ENCODE measurements at places on chromosomes 5 and 9.

- DNase-seq = no peak
Measured at GRCh38 chr5:122442938-122443337, 130.9 kb downstream of the SNCAIP start.

DNA sequence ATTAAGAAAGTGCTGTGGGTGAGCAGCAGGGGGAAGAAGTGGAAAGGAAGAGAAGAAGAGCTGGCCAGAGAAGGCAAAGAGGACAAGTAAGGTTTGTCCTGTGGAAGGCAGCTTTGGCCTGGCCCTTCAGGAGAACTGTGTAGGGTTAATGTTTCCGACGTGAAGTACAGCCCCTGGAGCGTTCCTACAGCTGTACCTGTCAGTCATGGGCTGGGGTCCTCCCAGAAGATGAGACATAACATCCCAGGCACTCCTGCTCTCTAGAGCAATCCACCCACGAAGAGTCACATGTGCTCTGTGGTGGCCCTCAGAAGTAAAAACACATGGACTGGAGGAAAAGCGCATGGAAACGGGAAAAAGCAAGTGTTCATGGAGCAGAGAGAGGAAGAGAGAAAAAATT is 237.4 kb downstream of the CAAP1 start:
- DNase-seq = no peak

- no peak for DNase-seq
Measured at GRCh38 chr9:35643046-35643445, 7.7 kb downstream of the SIT1 start.

GRCh38 chr5:137462816-137463520 is 36.2 kb downstream of the SPOCK1 start:
- no peak for DNase-seq

DNA sequence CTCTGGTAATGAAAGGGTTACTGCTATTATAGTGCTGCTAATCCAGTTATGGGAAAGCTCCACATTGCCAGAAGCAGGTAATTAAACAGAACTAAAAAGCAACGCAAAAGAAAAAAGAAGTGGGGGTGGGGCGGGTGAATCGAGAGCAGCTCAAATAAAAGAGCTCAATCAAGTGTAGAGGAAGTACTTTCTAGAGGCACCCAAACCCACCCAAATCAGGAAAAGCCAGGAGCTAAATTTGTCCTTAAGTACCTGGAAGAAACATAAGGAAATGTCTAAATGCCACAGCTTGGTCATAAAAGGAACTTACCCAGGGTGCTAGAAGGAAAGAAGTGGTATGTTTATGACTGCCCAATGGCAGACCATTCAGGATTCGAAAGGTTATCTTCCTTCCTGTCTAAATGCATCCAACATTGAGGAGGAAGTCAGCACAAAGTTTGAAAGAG is 2.4 kb upstream of the RNF145 start:
- no peak for DNase-seq

- peak; percentile 83 for DNase-seq
Measured at GRCh38 chr9:129139233-129139992, 28.2 kb downstream of the PTPA start.

- DNase-seq = no peak
Measured at GRCh38 chr9:81844131-81844567, 84.1 kb upstream of the SPATA31D4 start.

- DNase-seq = no peak
Measured at GRCh38 chr5:96821260-96821916, 13.6 kb upstream of the ERAP1 start.

- DNase-seq = no peak
Measured at GRCh38 chr5:16957304-16958196, 21.5 kb upstream of the MYO10 start.

DNA sequence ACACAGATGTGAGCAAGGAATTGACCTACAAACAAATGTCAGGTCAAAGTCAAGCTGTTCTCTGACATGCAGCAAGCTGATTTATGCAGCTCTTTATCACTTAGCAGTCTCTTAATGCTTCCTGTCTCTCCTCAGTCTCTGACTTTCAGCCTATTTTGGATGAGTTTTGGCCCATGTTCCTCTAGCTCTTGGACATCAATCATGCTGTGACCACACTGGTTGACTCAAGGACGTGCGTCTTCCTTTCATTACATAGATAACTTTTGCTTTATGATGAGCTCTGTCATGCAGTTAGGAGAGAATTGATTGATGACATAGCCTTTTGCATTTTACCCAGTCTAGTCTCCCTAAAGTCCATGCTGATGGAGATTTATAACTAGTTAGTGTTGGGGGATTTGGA is 9.4 kb upstream of the REEP5 start:
- DNase-seq = no peak

GRCh38 chr5:89117124-89117644 is 234.2 kb upstream of the MEF2C start:
- DNase-seq = no peak

- no peak for DNase-seq
Measured at GRCh38 chr9:103407260-103407659, 412.1 kb downstream of the CYLC2 start.

DNA sequence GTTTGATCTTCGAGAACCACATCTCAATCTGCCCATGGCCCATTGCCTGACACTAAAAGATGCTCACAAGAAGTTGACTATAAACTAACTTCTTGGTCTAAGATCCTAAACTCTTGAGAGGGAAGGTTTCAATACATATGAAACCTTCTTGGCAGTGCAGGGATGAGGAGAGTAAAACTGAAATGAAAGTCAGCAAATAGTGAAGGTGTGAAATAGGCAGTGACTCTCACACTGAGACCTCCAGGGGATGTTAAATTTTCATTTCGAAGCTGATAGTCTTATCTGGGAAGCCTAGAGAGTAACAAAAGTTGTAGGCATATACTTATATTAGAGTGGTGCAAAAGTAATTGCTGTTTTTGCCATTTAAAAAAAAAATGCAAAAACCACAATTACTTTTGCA is 974 bp upstream of the CYSTM1 start:
- DNase-seq = no peak

GRCh38 chr9:126665644-126666035 is 51.9 kb downstream of the LMX1B start:
- no peak for DNase-seq

DNA sequence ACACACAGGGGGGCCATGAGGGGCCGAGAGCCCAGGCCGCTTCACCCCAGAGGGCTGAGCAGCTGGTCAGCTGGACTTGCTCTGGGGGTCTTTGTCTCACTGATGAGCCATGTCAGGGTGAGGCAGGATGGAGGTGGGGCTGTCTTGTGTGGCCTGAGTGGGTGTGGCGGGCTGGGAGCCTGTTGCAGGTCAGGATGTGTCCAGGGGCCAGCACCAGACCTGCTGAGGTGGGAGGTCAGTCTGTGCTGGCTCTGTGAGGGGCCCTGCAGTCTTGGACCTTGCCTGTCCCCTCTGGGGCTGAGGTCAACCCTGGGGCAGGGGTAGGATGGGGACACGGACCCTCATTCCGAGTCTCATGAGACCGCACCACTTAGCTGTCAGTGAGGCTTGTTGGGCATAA is 56.9 kb downstream of the RXRA start:
- DNase-seq = no peak

DNA sequence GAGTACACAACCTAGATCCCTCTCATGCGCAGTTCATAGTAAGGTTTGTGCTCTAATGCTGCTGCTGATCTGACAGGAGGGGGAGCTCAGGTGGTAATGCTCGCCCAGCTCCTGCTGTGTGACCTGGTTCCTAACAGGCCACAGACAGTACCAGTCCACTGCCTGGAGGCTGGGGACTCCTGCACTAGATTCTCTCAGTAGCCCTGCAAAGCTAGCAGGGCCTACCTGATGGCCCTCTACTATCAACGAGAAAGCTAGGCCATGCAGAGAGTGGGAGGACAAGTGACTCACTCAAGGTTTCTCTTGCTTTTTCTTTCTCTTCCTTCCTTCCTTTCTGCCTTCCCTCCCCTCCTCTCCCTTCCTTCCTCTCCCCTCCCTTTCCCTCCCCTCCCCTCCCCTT is 55.1 kb upstream of the TEX48 start:
- DNase-seq = no peak

- DNase-seq = no peak
Measured at GRCh38 chr5:95857185-95857945, 34.8 kb upstream of the GLRX start.

DNA sequence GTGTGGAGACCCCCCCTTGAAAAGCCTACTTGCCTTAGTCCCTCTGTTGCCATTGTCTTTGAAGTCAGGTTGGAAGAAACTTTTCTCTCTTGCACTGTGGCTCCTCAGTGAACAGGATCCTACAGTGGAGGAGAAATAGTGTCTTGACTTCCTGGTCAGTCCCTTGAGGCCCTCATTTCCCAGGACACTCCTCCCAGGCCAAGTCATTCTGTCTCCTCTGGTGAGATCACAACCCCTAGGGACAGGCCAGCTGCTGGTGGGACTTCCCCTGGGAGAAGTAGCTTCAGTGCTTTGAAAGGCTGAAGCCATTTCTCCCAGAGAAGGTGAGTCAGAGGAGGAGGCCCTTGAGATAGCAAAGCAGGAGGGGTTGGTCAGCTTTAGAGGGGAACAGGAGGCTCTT is 10.1 kb upstream of the GRIA1 start:
- no peak for DNase-seq

GRCh38 chr5:59540366-59540765 is 353.2 kb downstream of the PDE4D start:
- DNase-seq = peak; percentile 41

DNA sequence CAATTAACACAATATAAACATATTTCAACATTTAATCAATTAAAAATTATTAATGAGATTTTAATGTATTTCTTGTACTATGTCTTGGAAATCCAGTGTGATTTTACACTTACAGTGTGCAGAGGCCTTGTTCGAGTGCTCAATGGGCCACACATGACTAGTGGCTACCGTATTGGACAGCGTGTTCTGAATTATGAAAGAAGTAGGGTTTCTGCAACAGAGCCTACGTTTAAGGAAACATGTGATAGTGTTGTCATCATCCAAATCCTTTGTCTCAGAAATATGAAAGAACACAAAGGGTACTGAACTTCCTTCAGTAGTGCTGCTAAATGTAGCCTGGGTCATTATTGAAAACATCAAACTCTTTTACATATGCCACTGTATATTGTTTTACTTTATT is 29.5 kb downstream of the NPR3 start:
- no peak for DNase-seq

DNA sequence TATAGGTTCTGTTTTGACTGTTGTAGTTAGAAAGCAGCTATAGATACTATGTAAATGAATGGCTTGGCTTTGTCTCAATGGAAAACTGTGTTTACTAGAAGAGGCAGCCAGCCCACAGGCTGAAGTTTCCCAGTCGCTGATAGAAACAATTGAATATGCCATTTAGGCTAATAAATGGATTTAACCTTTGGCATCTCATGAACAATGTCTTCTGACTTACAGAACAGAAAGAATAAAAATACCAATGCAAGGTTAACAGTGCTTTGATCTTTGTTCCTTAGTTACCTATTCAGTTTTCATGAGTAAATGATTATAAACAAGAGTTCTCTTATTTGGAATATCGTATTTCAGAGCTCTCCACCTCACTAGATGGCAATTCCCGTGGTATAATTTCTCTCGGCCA is 120.6 kb downstream of the PAM start:
- DNase-seq = no peak

GRCh38 chr5:96247097-96247701 is 185.8 kb downstream of the PCSK1 start:
- no peak for DNase-seq

GRCh38 chr9:122071715-122072114 is 21.4 kb downstream of the TTLL11 start:
- DNase-seq = no peak

- DNase-seq = no peak
Measured at GRCh38 chr5:55535199-55535905, 588 bp upstream of the PLPP1 start.

GRCh38 chr5:180829726-180830125 is 27.1 kb upstream of the MGAT1 start:
- no peak for DNase-seq
